Activated B cell treated with CpG ODN at 0.5 μM for 24 hours (primary cell): ENCODE measurements at places on chromosomes 11 and 22.
A peak's percentile ranks its signal among the peaks of the same experiment; 100 is the strongest.

DNA sequence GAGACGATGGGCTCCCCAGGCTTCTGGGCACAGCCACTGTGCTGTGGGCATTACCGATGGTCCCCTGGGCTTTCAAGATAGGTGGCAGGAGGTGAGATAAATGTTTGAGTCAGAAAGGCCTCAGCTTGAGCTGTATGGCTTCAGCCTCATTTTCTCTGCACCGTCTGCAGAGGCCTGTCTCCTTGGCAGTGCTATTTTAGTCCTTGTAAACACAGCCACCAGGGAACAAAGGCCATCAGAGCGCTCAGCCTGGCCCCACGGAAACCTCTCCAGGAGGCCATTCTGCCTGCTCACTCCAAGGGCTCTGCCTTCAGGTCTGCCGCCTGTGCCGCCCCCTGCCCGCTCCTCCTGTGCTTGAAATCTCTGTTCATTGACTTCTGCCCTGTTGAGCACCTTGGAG, 1424.9 kb downstream of the TBC1D22A start:
- no peak for DNase-seq
- H3K27me3 ChIP-seq = peaks cover 4% of the 10 kb centered on the region
- no peak overlapping the region for H3K27ac ChIP-seq
- H3K4me1 ChIP-seq = no peaks in the 10 kb centered on the region

GRCh38 chr22:23107487-23108248, 34.1 kb downstream of the RSPH14 start:
- H3K27ac ChIP-seq = no peak overlapping the region
- H3K27me3 ChIP-seq = no peaks in the 10 kb centered on the region
- no peak overlapping the region for H3K4me3 ChIP-seq
- no peak for DNase-seq

DNA sequence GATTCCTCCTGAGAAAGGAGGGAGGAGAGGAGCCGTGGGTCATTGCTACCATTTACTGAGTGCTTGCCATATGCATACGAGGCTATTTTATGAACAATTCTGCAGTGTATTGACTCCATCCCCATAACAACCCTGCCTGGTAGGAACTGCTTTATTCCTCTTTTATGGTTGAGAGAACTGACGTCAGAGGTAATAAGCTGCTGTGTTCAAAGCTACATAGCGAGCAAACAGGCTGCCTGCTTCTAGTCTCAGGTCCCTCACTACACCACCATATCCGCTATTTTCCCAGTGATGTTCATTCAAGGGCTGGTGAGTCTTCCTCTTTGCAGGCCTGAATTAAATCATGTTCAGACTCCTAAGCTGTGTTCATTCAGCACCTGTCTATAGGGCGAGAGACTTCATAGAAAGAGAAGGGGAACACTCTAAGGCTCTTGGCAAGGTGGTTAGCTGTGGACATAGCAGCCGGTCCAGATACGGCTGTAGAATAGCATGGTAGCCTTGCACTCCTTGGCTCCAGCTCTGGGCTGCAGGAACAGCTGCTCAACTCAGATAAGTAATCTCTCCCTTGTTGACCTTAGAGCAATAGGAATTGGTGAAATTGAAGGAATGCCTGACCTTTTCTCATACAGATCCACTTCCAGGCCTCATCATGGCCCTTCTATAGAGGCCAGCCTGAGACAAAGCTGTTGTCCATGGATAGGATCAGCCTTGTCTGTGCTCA, 82.6 kb downstream of the MICAL2 start:
- no peak for DNase-seq
- H3K27ac ChIP-seq = no peak overlapping the region
- H3K4me1 ChIP-seq = peaks cover 5% of the 10 kb centered on the region
- no peaks in the 10 kb centered on the region for H3K27me3 ChIP-seq
- no peak overlapping the region for H3K4me3 ChIP-seq
- H3K36me3 ChIP-seq = no peaks in the 10 kb centered on the region

DNA sequence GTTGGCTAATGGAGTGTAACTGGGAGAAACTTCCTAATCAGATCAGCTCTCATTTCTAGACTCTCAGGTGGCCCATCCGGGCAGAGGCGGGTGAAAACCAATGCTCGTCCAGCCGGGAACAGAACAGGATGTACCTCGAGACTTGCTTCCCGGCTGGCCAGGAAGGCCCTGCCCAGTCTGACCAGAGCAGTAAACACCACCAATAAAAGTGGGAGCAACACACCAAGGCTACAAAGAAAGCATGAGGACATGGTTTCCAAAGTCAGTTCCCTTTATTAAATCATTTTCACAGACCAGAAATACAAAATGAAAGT, 940 bp upstream of the TNKS1BP1 start:
- DNase-seq = no peak
- H3K27me3 ChIP-seq = no peaks in the 10 kb centered on the region
- peak overlapping the region; percentile 95 for H3K27ac ChIP-seq
- peaks cover 38% of the 10 kb centered on the region for H3K4me1 ChIP-seq
- peak overlapping the region; percentile 89 for H3K4me3 ChIP-seq

GRCh38 chr11:118128721-118129470, 23.7 kb downstream of the SCN4B start:
- H3K4me1 ChIP-seq = no peaks in the 10 kb centered on the region
- H3K36me3 ChIP-seq = no peaks in the 10 kb centered on the region
- H3K4me3 ChIP-seq = no peak overlapping the region
- H3K27ac ChIP-seq = no peak overlapping the region

DNA sequence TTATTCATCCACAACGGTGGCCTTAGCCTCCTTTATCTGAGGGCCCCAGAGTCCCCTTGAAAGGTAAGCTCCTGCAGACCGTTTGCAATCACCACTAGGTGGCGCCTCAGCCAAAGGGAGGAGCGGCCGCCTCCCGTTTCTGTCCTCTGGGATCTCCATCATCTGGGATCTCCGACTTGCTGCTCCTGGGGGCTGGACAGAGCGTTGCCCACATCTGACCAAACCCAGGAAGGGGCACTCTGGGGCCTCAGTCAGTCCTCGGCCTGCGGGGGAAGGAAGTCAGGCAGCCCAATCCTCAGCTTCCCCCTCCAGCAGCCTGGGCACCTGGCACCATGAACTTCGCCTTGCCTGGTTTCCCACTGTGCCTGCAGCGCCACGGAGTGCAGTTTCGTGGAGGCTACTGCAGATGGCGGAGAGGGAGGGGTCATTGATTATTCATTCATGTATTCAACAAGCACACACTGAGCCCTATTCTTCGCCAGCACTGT, 23.5 kb downstream of the TP53I11 start:
- DNase-seq = peak; percentile 59
- H3K36me3 ChIP-seq = peaks cover under 1% of the 10 kb centered on the region
- no peak overlapping the region for H3K27ac ChIP-seq
- peaks cover 3% of the 10 kb centered on the region for H3K4me1 ChIP-seq
- H3K4me3 ChIP-seq = no peak overlapping the region
- H3K27me3 ChIP-seq = peaks cover 2% of the 10 kb centered on the region

DNA sequence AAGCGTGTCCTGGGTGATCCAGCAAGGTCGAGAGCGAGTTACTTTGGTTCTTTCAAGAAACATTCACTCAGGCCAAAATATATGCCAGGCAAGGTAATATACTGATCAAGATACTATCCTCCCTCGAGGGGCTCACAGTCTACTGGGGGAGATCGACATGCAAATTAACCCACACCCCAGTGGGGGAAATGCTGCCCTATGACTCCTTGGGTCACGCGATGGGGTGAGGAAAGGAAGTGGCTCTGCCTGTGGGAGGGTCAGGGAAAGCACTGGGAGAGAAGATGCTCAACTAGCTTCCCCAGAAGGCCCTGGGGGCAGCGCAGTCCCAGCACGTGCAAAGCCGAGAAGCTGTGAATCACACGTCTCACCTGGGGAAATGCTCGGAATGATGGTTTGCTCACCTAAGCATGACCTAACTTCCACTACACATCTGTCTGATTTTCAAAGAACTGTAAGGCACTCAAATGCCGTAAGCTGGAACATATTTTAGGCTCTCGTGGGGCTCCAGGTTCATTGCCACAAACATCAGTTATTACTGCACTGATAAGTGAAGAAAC, 130.7 kb downstream of the RCN1 start:
- H3K27ac ChIP-seq = no peak overlapping the region
- H3K4me3 ChIP-seq = no peak overlapping the region
- DNase-seq = no peak
- H3K36me3 ChIP-seq = no peaks in the 10 kb centered on the region
- no peaks in the 10 kb centered on the region for H3K27me3 ChIP-seq

- no peaks in the 10 kb centered on the region for H3K27me3 ChIP-seq
- H3K4me1 ChIP-seq = peaks cover 5% of the 10 kb centered on the region
- no peak for DNase-seq
Observed at GRCh38 chr11:126339073-126339862, 16.2 kb upstream of the ST3GAL4 start.

DNA sequence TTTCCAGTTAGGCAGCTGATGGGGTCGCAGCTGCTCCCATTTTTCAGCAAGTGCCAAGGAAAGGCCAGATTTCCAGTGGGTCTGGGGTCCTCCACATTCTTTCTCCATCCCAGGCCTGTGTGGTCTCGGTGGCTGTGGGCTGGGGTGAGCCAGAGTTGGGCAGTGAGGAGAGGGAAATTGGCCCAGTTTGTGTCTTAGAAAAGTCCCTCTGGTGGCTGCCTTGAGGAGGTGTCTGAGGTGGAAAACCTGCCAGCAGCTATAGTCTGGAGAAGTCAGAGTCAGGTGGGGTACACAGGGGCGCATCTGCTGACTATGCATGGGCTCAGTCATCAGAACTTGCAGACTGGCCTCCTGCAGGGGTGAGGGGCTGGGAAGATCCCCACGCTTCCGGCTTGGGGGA, 30.5 kb downstream of the MRGPRD start:
- no peaks in the 10 kb centered on the region for H3K36me3 ChIP-seq
- H3K27me3 ChIP-seq = peaks cover 4% of the 10 kb centered on the region
- no peak for DNase-seq
- H3K4me1 ChIP-seq = peaks cover 2% of the 10 kb centered on the region
- no peak overlapping the region for H3K27ac ChIP-seq

DNA sequence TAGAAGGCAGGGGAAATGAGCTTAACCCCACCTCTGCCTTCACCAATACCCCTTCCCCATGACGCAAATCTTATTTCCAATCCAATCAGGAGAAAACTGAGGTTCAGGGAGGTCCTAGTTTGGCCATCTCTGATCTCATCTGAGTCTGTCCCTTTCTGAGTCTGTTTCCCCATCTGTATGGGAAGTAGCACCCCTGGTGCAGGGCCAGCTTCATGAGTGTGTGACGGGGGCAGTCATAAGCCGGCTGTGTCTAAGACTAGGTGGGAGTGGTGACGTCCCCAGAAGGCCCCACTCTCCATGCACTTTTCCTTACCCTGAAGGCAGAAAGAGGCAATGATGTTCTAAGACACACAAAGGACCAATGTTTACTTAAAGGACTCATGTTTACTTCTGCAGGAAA, 72.3 kb downstream of the MN1 start:
- no peaks in the 10 kb centered on the region for H3K36me3 ChIP-seq
- no peak overlapping the region for H3K27ac ChIP-seq
- no peaks in the 10 kb centered on the region for H3K4me1 ChIP-seq
- H3K27me3 ChIP-seq = no peaks in the 10 kb centered on the region
- DNase-seq = no peak

GRCh38 chr22:38201711-38202436, at the start of gene MAFF:
Gene MAFF (plus strand): TSS chr22:38201994. CDS start chr22:38213854, 11,860 bp downstream.
- DNase-seq = peak; percentile 73
- H3K27me3 ChIP-seq = no peaks in the 10 kb centered on the region
- H3K4me1 ChIP-seq = peaks cover 51% of the 10 kb centered on the region
- peak within 1 kb of the TSS; percentile 35 for H3K27ac ChIP-seq
- peak within 1 kb of the TSS; percentile 86 for H3K4me3 ChIP-seq

GRCh38 chr11:45919806-45920530, 2.3 kb upstream of the PEX16 start:
- DNase-seq = no peak
- H3K4me1 ChIP-seq = peaks cover 77% of the 10 kb centered on the region
- no peaks in the 10 kb centered on the region for H3K27me3 ChIP-seq
- H3K4me3 ChIP-seq = peak overlapping the region; percentile 78

DNA sequence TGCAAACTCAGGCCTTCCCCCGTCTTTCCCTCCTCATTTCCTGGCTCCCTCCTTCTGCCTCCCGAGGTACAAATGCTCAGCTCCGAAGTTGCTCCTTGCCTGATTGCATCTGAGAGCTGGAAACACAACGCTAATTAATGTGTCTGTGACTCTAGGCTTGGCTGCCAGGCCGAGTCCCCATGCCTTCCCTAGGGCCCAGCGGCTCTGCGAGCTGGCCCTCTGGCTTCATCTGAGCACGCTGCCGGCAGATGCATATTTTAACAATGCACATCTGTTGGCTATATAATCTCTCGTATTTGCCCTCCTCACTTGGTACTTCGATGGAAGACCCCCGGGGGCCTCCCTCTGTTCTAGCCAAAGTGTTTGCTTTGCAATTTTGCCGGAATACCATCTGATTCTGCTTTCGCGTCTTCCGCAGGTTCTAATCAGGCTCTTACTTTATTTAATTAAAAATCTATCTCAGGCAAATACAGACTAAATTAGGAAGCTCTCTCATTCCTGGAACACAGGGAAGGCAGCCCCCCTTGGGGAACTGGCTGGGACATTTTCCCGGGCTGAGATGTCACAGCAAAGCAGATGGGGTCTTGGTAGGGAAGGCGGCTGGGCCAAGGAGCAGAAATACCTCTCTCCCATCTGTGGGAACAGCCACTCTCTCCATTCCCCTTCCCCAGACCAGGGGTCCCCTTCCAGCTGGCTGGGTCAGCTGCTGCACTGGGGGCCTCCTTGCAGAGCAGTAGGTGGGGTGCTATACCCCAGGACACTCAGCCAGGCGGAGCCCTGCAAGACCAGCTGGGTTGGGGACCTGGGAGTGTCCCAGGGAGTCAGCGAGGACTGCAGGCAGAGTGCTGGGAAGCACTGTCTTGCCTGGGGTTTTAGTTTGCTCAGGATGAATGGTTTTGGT, 162.8 kb downstream of the ST3GAL4 start:
- H3K4me1 ChIP-seq = no peaks in the 10 kb centered on the region
- no peak for DNase-seq
- no peaks in the 10 kb centered on the region for H3K27me3 ChIP-seq
- no peak overlapping the region for H3K27ac ChIP-seq
- H3K36me3 ChIP-seq = no peaks in the 10 kb centered on the region

DNA sequence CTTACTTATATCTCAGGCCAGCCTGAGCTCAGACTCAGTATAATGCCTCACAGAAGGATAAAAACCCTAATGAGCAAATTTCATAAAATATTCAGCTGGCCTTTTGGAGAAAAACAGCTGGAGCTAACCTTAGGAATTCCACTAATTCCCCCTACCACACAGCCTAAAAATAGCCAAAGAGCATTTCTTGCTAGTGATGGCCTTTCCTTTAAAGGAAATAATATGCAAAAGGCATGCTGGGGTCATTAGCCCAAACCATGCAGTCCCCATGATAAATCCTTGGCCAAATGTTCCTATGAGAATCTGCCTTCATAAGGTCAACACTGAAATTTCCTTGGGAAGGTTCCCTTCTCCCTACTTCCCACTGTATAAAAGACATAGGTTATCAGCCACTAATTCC, 38.2 kb downstream of the SYTL2 start:
- H3K4me3 ChIP-seq = no peak overlapping the region
- no peaks in the 10 kb centered on the region for H3K4me1 ChIP-seq
- no peaks in the 10 kb centered on the region for H3K36me3 ChIP-seq

GRCh38 chr11:5242208-5242607, 7.4 kb downstream of the HBG1 start:
- no peak overlapping the region for H3K27ac ChIP-seq
- H3K4me3 ChIP-seq = no peak overlapping the region
- no peak for DNase-seq
- H3K4me1 ChIP-seq = no peaks in the 10 kb centered on the region
- H3K27me3 ChIP-seq = peaks cover 5% of the 10 kb centered on the region

GRCh38 chr11:12074529-12075195, 35.7 kb upstream of the MICAL2 start:
- no peak overlapping the region for H3K27ac ChIP-seq
- H3K27me3 ChIP-seq = no peaks in the 10 kb centered on the region
- no peak for DNase-seq
- H3K4me3 ChIP-seq = no peak overlapping the region
- H3K4me1 ChIP-seq = no peaks in the 10 kb centered on the region

GRCh38 chr11:76653674-76654284, 16.8 kb downstream of the LRRC32 start:
- H3K27me3 ChIP-seq = peaks cover 10% of the 10 kb centered on the region
- no peak overlapping the region for H3K4me3 ChIP-seq
- H3K4me1 ChIP-seq = peaks cover 22% of the 10 kb centered on the region
- H3K36me3 ChIP-seq = peaks cover 5% of the 10 kb centered on the region
- no peak for DNase-seq
